ENCODE measurements at places on chromosomes 16 and 17.
A peak's percentile ranks its signal among the peaks of the same experiment; 100 is the strongest.

DNA sequence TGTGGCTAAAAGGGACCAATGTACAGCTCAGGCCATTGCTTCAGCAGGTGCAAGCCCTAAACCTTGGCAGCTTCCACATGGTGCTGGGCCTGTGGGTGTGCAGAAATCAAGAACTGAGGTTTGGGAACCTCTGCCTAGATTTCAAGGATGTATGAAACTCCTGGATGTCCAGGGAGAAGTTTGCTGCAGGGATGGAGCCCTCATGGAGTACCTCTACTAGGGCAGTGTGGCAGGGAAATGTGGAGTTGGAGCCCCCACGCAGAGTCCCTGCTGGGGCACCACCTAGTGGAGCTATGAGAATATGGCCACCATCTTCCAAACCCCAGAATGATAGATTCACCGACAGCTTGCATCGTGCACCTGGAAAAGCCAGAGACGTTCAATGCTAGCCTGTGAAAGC is 13.0 kb downstream of the EFCAB5 start:
- DNase-seq = no peak

DNA sequence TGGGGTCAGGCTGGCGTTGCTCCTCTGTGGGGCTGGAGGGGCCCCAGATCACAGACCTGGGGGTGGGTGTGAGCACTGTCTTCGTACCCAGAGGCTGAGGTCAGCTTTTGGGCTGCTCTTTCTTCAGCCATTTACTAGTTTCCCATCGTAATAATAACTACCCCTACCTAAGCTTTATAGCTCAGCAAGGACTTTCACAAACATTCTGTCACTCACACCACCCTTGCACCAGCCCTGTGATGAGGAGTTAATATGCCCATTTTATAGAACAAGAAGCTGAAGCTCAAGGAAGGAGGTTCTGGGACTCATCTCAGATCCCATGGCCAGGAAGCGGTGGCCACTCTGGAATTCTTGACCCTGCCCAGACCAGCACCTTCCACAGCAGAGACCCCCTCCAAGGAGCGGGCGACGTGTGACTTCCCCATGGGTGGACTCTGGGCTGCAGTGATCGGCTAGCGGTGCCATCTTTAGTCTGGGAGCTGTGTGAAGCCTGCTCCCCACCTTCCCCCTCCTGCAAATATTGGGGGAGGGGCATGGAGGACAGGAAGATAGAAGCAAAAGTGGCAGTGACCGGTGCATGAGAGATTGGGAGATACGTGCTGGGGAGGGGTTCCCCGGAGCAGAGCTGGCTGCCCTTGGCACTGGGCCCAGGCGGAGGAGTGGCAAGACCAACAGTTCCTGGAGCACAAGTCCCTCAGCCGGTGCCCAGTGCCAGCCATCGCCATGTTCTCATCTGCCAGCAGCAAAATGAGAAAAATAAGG is 81.8 kb upstream of the TOB1 start:
- DNase-seq = peak; percentile 24

- DNase-seq = no peak
Measured at GRCh38 chr17:28747051-28747691, 3.4 kb downstream of the TRAF4 start.

DNA sequence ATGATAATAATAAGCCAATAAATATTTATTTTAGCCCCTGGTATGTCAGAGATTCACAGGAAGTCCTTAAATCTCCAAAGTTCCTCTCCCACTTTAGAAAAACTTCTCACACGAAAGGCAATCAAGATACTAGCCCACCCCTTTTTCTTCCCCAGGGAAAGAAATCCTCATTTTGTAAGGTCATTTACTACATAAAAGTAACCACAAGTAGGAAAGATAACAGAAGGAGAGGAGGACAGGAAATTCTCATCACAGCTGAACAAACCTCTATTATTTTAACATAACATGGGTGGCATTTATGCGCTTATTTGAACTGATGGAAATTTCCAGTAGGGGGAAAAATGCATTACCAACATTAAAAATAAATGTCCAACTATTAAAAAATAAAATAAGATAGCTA is 3.4 kb downstream of the FAM222B start:
- no peak for DNase-seq

- no peak for DNase-seq
Measured at GRCh38 chr17:78934681-78935418, 9.7 kb upstream of the TIMP2 start.
